ENCODE measurements at places on chromosomes 2 and 18. TPM values are rescaled to one million over a fixed set of nuclear protein-coding genes. Genes with fewer than 3 reads are reported as not detected.

DNA sequence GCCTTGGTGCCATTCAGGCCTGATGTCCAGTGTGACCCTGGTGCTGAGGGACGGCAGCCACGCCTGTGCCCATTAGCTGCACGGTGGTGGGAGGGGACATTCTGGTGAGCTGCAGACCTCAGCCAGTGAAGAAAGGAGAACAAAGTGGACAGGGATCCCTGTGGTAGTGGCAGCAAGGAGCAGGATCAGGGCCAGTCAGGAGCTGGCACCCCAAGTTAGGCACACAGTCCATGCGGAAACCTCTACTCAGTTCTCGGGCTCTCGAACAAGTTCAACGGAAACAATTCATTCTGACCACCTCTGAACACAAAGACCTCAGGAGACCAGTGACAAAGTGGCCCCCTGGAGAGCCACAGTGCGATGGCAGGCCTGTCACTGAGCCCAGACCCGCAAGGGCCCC, 30.1 kb downstream of the COA5 start:
- no peak for DNase-seq

The IL36G gene
- not detected for total RNA-seq

DNA sequence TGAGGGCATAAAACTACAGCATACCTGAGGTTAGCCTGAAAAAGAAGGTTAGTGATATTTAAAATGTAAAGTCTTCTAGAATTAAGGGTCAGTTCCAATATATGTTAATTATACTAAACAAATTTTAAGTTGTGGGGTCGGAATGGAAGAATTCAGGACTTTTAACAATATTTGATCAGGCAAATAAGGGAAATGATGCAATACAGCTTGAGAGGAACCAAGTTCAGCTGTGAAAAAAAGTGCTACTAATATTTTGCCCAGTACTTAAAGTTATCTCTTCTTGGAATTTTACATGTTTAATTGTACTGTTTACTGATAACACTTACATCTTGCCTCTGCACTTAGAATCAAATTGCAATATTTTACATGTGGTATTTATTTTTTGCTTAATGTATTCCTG, 345.5 kb upstream of the CWC22 start:
- DNase-seq, result no peak

- peak; percentile 15 for DNase-seq
Observed at GRCh38 chr18:41462946-41463345, 492.1 kb upstream of the PIK3C3 start.

DNA sequence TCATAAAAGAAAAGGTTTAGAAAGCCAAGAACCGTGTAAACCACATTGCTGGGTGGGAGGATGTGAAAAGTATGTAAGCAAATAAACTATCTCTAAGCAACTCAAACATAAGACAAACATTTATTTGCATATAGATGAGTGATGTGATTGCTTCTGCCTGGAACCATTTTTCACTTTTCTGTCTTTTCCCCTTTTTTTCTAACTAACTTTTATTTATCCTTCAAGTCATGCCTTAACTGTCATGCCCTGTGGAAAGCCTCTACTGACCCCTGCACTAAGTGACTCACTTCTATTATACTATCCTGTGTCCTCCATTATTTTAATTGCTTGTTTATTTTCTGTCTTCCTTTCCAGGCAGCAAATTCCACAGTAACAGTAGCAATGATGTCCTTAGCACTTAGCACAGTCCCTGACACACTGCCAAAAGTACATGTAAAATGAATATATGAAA, 87.5 kb upstream of the CTAGE1 start:
- peak; percentile 29 for DNase-seq

GRCh38 chr2:196205881-196206435, 34.6 kb upstream of the STK17B start:
- DNase-seq, result peak; percentile 31
